Left renal pelvis (tissue), 4 donors: ENCODE measurements at places on chromosomes 12 and 14.

GRCh38 chr12:47801170-47801903 is 18.4 kb downstream of the HDAC7 start:
- DNase-seq: no peak

DNA sequence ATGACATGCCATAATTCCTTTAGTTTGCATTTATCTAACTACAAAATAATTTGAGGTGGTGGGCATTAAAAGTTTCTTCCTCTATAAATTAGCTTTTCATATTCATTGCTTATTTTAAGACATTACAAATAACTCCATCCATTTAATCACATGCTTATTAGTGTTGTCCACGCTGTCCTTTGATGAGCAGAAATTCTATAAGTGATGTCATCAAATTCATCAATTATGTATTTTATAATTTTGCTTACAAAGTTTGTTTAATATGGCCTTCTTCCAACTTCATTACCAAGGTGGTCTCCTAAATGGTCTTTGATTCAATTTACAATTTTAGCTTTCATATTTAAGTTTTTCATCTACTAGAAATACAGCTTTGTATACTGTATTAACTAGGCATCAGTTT is 173.5 kb downstream of the PRKD1 start:
- DNase-seq: no peak

GRCh38 chr12:10551375-10551774 is 45.7 kb downstream of the EIF2S3B start:
- no peak for DNase-seq

DNA sequence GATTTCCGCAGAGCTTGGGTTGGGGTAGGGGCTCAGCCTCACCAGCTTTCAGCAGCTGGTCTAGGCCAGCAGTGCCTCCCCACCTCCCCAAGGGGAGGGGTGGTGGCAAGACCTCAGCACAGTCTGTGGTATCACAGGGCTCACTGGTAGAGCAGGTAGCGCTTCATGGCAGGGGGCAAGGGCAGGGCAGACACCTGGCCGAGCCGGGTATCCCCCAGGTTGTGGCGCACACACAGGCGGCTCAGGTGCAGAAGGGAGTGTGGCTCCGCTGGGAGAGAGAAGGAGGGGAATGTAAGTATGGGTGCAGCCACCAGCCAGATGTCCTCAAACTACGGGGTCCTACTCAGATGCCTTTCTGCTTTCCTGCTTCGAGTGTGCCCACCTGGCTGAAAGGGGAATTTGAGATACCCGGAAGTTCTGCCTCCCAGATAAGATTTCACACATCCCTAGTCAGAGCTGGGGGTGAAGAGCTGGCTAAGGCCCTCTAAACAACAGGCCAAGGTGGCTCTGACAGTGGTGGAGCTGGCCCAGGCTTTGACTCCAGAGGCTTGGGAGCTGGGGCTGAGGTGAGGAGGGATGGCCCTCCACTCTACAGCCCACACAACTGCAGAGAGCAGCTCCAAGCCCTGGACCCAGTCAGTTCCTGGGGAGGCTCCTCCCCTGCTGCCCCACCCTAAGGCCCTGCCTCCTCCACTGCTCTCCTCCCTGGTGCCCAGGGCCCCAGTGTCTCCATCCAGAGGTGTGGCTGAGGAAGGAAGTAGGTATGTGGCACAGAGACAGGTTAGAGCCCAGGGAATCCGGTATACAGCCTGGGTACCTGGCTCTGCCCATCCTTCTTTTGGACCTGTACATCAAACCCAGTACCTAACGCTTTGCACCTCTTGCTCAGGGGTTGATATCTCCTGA is 1.8 kb downstream of the SPSB2 start:
- no peak for DNase-seq

GRCh38 chr12:71591601-71592000 is 72.0 kb downstream of the ZFC3H1 start:
- DNase-seq: no peak

GRCh38 chr12:65967696-65968095 is 143.4 kb downstream of the HMGA2 start:
- DNase-seq: no peak

GRCh38 chr12:116540622-116541152 is 18.5 kb upstream of the MAP1LC3B2 start:
- no peak for DNase-seq

- no peak for DNase-seq
Observed at GRCh38 chr12:48414021-48414420, 58.3 kb upstream of the ANP32D start.

DNA sequence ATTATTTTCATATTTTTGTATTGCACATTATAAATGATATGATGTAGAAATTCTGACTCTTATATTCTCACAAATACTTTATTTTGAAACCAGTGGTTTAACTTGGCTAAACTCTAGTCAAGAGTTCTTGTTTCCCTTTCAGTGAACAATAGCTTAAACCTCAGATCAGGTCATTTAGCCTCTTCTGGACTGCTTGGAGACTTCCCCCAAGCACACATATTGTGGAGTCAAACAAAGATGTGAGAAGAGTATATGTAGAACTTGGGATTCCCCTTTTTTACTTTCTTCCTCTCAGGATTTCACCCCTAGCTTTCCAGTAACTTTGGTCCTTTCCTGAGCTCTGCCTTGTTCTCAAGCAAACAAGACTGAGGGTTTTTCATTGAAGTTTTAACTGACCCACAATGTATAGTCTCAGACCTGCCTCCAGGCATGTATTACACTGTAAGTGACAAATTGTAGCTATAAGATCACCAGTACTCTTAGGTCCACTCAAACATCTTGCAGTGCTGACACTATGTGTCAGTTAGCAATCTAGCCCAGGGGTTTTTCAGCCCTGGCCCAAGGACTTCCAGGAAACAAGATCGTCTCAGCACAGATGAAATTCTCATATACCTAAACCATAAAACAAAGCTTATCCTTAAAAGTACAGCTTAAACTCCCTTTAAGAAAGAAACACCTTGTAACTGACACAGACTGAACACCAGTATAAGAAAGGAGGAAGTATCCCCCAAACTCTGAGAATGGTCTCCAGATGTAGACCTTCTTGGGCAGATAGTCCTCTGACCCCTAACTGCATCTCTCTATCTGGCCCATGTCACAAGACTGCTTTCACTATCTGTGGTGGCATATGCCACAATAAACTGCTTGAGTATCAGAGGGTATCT is 98.6 kb downstream of the SLC6A15 start:
- DNase-seq: no peak

DNA sequence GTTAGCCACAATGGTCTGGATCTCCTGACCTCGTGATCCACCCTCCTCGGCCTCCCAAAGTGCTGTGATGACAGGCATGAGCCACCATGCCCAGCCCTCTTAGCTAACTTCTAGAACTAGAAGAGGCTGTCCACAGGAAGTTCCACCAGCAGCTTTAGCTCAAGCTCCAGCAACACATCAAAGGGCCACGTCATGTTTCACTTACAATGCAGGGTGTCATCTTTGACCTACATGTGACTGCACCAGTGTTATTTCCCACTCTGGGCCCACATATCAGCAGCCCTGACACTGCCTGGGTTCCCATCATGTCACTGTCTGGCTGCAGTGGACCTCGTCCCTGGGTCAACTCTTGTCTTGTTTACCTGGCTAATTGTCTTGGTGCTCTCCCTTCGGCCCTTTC is 147.2 kb downstream of the GRIN2B start:
- no peak for DNase-seq

DNA sequence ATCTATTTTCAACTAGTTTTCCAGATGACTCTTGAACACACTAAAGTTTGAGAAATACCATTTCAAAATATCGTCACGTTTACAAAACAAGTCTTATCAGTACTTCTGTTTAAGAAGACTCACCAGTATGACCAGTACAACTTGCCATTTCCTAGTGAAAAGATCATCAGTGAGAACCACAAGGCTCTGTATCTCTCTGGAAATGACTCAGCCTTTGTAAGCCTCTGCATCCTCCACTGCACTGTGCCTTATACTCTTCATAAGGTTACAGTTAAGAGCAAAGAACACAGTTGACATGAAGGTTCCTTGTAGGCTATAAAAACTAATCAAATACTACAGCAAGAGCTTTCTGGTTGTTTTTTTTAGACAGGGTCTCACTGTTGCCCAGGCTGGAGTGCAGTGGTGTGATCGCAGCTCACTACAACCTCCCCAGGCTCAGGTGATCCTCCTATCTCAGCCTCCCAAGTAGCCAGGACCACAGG is 5.7 kb upstream of the VTI1B start:
- no peak for DNase-seq

GRCh38 chr12:27208414-27208750 is 35.7 kb upstream of the STK38L start:
- no peak for DNase-seq

GRCh38 chr14:105894978-105895881 is 368.8 kb downstream of the TMEM121 start:
- DNase-seq: no peak

DNA sequence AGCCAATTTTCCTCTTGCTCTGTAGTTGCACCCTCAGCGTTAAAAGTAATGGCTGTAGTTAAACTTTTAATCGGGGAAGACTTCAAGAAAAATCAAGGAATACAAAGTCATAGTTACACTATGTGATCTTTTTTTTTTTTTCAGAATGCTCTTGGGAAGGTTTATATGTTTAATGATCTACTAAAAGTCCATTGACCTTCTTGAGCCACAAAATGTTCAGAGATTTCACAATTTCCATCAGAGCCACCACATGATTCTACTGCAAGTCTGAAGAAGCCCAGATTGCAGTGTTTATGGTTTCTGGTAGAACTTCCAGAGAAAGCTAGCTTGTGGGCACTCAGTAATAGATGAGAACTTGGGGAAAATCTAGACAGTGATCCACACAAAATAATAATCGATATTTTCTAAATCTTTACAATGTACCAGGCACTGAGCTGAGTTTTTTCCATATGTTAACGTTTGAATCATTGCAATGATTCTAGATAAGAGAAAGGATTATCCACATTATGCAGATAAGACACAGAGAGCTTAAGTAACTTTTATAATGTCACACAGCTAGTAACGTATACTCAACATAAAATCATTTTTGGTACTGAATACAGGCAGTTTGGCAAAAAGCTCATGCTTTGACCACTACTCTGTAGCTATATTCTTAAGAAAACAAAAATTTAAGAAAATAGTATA is 38.3 kb downstream of the GYS2 start:
- no peak for DNase-seq
